Activated CD8-positive, alpha-beta T cell treated with anti-CD3 and anti-CD28 coated beads, Interleukin-2, amount 10 ng/mL, durations not matched to agents 7 days and 5 days (primary cell): ENCODE measurements at places on chromosomes 3 and 15.

GRCh38 chr3:4581124-4581424 is 87.9 kb downstream of the ITPR1 start:
- peaks cover 25% of the 10 kb centered on the region for H3K4me1 ChIP-seq
- DNase-seq = no peak
- H3K27ac ChIP-seq = no peak overlapping the region

- no peak overlapping the region for H3K4me3 ChIP-seq
- H3K36me3 ChIP-seq = peaks cover 20% of the 10 kb centered on the region
- H3K27ac ChIP-seq = peak overlapping the region; percentile 9
- H3K27me3 ChIP-seq = no peaks in the 10 kb centered on the region
These were observed 9.6 kb downstream of the CELSR3 start for GRCh38 chr3:48652923-48653715.

GRCh38 chr15:65096481-65097385 is 18.3 kb downstream of the UBAP1L start:
- peaks cover 9% of the 10 kb centered on the region for H3K36me3 ChIP-seq
- H3K27me3 ChIP-seq = no peaks in the 10 kb centered on the region
- no peak for DNase-seq
- H3K27ac ChIP-seq = no peak overlapping the region
- H3K4me1 ChIP-seq = no peaks in the 10 kb centered on the region
- H3K4me3 ChIP-seq = no peak overlapping the region

- no peak overlapping the region for H3K4me3 ChIP-seq
- H3K27ac ChIP-seq = no peak overlapping the region
- no peaks in the 10 kb centered on the region for H3K4me1 ChIP-seq
These were observed 158.7 kb downstream of the PDCD6IP start for GRCh38 chr3:33957176-33957575.

GRCh38 chr3:184284696-184285095 is 8.9 kb downstream of the ECE2 start:
- H3K27ac ChIP-seq = no peak overlapping the region
- H3K4me1 ChIP-seq = peaks cover 2% of the 10 kb centered on the region
- DNase-seq = peak; percentile 43
